Activated CD4-positive, alpha-beta T cell treated with anti-CD3 and anti-CD28 coated beads, Interleukin-10, Interleukin-2, amounts not matched to agents 100 ng/mL and 50 ng/mL, durations not matched to agents 16 hours and 8 hours (primary cell): ENCODE measurements at places on chromosomes 2 and 18.

GRCh38 chr2:213187833-213188532 lies 36.6 kb upstream of the IKZF2 start:
- no peak for DNase-seq

DNA sequence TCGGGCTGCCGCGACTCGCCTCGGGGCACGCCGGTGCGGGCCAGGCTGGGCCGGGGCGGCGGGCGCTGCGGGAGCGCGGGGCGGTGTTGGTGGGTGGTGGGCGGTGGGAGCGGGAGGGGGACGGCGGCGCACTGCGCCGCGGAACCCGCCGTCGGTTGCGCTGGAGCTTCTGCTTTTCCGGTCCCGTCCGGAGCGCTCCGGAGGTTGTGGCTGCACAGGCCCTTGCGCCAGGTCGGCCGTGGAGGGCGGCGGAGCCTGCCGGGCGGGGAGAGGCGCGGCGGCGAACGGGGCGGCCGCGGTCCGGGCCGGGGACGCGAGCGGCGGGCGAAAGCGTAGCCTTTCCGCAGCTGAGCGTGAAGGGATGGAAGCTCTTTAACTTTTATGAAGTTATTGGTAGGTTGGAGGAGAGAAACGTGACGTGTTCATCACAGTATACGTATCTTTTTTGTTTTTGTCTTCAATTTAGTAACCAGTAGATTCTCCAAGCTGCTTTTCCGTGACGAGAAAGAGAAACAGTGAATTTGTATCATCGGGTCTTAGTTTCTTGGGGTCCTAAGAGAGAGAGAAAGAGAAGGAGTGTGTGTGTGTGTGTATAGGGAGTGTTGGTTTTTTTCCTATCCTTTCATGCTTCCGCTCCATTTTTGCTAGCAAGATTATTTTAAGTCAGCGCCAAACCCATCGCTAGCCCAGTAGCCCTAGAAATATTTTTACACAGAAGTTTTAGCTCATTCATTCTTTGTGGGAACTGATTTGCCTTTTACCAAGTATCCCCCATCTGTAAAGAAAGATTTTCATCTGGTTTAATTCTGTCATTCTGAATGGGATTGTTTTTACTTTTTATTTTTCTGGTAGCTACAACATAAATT lies 535 bp downstream of the ATG4B start:
- no peak for DNase-seq

DNA sequence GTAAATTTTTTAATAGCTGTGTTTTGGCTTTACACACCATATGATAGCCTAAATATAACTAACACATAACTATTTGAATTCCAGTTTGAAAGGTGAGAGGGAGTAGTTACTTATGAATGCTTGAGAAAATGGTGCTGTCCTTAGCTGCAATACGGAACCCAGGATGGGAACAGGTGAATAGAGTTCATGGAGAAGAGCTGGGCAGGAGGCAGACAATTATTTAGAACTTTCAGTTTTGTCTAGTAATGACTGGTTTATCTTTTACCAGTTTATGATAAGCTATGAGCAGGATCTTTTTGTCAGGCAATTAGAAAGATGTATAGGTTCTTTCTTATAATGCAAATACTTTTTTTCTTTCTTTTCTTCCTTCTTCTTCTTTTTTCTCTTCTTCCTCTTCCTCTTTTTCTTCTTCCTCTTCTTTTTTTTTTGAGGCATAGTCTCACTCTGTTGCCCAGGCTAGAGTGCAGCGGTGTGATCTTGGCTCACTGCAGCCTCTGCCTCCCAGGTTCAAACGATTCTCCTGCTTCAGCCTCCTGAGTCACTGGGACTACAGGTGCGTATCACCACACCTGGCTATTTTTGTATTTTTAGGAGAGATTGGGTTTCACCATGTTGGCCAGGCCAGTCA lies 25.9 kb downstream of the UBR3 start:
- DNase-seq: no peak

GRCh38 chr2:201643216-201643890 lies at the start of gene TMEM237:
Gene TMEM237, minus strand, starts transcription at chr2:201643503. Its CDS starts 103 bp downstream, at chr2:201643400.
- DNase-seq: no peak

DNA sequence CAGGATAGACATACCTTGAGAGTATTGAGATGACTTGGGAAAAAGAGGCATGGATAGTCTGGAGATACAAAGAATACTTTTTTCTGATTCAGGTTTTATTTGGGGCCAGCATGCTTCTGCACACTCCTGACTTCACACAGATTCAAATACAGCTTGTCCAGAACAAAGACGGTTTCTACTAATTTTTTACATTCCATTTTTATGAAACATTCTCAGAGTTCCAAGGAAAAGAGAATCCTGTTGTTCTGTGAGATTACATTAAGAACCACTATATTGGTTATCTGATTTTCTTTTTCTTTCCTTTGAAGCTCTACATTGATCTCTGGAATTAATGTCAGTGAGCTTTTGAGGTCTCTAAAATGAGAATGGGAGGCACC lies 41.0 kb downstream of the PTPRM start:
- DNase-seq: no peak

DNA sequence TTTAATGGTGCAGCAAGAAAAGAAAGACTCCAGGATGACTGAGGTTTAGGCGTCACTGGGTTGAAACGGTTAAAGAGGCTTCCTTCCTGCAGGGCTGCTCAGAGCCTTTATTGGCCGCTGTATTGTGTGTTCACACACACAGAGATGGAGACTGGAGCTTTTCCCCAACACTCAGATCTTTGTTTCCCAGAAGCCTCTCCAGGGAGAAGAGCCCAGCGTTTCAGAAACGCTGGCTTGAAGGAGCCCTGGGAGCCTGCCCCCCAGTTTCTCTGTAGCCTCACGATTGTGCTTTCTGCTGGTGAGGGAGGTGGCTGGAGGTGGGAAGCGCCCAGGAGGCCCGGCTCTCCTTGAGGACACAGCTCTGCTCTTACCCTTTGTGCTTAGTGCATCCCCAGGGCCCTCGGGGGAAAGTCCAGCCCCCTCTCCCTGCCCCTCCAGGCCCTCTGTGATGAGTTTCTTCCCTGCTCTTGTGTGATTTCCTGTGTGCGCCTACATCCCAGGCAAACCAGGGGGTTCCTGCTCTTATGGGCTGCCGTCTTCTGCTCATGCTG lies 37.1 kb downstream of the RRM2 start:
- DNase-seq: no peak

DNA sequence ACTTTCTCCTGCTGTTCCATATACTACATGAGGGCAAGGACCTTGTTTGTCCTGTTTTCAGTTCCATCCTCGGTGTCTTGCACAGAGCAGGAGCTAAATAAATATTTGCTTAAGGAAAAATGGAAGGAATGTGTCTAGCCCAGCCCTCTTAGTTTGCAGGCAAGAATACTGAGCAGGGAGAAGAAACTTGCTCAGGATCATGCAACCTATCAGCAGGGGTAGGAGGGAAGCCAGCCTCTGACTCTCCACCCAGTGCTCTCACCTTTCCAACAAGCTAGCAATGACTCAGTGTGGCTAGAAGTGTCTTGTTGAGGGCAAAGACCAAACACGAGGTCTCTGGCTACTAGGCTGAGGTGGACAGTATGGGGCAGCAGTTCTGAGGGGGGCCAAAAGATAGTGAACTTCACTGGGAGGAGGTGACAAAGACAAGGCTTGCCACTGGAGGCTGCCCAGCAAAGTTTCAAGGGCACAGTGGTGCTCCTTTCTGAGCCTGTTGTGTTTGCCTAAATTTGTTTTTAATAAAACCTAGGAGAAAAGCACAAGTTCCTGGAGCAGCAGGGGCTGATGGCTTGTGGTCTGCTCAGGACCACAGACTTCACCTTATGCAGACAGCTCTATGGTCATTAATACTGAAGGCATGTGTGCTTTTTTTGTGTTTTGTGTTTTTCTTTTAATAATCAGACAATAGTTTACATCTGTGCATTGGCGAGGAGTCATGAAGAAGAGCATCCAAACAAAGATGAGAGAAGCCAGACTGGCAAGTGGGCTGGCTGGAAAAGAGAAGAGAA lies 49.1 kb upstream of the CTAGE1 start:
- DNase-seq: no peak

GRCh38 chr2:33897741-33898140 lies 298.6 kb upstream of the FAM98A start:
- no peak for DNase-seq

DNA sequence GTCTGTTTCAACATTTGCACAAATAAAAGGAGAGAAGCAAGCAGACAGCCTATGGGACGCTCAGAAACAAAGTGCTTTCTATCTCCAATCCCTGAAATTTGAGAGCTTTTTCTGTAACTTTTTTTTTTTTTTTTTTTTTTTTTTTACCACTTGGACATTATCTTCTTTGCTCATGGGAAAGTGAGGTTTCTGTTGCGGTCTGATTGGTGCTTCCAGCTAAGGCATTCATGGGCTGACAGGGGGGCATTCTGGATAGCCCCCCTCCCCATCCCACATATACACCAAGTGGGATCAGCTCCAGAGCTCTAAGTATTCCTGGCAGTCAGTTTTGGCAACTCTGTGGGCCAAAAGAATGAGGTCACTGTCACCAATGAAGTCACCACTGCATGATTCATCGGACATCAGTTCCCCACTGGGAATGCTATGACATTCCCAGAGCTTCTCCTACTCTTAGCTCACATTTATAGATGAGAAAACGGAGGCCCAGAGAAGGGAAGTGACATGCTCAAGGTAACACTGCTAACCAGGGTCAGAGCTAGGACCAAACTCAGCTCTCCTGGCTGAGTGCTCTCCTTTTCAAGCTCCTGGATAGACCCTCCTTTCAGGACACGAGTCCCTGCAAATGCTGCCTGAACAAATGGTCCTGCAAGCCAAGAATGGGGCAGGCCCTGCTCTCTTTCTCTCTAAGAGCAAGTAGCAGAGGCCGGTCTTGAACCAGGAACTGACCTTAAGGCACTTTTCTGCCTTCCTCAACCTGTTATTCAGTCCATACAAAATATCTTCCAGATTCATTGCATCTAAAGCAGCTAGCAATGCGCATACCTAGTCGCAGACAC lies 61.3 kb downstream of the TMEM247 start:
- DNase-seq: no peak

DNA sequence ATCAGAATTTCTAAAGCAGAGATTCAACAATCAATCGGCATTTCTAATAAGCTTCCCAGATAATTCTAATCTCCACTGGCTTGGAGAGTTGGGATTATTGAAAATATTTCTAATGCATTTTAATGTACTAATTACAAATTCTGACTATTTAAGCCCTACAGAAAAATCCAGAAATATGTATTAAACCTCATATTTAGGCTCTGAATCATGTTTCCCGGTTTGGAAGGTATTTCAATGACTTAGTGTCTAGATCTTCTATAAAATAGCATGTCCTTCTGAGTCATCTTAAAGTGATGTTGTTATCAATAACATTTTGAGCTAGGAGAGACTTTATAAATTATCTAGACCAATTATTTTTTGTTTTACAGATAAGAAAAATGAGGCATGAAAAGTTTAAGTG lies 258.8 kb upstream of the NRXN1 start:
- DNase-seq: no peak

GRCh38 chr2:44770221-44771195 lies 171.0 kb upstream of the SIX3 start:
- no peak for DNase-seq

DNA sequence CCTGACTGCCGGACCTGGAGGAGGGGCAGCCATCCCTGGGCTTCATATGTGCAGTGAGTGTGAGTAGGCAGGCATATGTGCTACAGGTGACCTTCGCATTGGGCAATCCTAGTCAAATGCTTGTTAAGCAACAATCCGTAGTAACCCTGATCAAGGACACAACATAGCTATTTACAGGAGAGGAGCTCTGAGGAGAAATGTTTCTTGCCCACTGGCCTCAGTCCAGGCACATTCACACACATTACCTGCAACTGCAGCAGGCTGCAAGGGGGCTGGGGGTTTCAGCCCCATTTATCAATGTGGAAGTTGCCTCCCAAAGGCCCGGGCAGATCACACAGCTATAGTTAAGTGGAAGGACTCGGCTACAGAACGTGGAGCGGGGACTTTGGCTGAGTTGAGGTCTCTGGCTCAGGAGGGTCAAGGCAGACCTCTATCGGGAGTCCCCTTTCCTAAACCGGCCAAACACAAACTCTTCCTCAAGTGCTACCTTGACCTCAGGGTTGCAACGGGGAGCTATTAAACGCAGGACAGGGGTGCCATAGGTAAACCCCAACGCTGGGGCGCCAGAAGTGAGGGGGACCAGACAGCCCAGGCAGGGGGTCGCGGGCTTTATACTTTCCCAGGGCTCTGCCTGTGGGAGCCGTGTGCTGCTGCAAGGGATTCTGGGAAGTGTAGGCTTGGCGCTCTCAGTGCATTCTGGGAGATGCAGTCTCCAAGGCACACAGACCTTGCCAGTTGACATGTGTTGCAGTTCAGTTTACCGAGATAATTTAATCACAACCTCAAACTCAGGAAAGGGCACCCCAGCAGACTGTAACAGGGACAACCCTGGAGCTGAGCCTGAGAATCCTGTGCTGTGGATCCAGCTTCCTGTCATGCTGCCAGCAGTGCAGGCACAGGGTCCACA lies 9.4 kb downstream of the KHK start:
- peak; percentile 66 for DNase-seq
